Fibroblast of skin of right biceps (primary cell): ENCODE measurements at places on chromosomes 3 and 15.

GRCh38 chr3:171379281-171379680, 80.9 kb downstream of the TNIK start:
- DNase-seq, result peak; percentile 80

DNA sequence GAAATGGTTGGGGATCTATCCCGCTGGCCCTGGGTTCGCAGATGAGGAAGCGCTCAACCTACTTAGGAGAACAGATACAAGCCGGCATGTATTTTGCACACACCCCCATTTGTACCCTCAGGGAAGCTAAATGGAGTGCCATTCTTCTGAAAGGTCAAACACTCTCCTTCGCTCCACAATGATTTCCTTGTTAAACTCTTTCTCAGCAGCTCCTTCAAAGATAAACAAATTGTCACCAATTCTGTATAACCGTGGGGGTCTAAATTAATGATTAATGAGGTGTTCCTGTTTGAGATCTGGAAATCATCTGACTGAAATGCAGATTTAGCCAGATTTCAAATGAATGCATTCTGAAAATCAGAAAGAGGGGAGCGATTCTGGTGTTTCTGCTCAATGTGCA, 124.0 kb downstream of the MEGF11 start:
- DNase-seq, result no peak

- peak; percentile 22 for DNase-seq
Measured at GRCh38 chr3:131082871-131083863, 56.5 kb downstream of the NEK11 start.

DNA sequence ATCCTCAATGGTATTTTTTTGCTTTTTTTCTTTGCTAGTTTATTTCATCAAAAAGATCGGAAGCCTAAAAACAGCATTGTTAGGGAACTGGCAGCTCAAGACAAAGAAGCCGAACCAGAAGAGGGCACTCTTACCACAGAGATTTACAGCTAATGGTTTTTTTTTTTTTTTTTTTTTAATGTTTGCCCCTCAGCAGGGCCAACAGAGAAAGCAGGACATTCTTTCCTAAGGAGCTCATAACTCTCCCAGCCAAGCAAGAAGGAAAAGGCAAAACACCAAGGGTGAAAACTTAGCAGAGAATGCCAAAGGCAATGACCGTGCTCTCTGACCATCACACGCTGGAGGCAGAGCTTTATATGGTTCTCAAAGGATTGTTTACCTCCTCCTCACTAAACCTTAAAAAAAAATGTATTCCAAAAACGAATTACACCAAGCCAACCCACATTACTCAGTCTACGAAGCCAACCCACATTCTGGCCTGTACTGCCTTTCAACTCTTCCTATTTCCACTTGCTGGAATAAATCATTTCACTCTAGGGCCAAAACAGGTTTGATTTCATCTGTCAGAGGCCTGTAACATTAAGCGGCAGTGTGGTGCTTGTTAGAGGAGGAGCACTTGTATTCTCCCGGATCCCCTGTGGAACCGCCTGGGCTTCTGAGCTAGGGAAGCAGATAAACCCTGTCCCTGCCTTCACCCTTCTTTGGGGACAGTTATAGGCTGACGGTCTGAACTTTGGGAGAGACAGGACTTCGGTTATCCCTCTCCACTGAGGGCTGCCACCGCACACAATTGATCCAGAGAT, 35.6 kb upstream of the GYG1 start:
- peak; percentile 90 for DNase-seq

- DNase-seq, result no peak
Measured at GRCh38 chr3:157369727-157370421, 66.8 kb upstream of the PTX3 start.

DNA sequence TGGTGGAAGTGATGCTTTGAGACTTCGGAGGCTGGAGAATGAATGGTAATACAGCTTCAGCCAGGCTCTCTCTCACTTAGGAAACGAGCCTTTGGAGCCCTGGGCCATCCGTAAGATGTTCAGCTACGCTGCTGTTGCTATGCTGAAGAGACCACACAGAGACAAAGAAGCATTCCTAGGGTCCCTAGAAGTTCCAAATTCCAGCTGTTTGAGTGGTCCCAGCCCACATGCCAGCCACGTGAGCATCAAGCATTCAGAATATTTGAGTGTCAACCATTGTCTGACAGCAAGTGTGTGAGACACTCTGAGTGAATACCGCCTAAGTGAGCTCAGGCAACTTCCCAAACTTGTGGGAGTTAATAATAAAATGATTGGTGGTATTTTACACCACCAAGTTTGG, 212.9 kb downstream of the CD47 start:
- DNase-seq, result no peak
